ENCODE measurements at places on chromosomes 12 and 14.

DNA sequence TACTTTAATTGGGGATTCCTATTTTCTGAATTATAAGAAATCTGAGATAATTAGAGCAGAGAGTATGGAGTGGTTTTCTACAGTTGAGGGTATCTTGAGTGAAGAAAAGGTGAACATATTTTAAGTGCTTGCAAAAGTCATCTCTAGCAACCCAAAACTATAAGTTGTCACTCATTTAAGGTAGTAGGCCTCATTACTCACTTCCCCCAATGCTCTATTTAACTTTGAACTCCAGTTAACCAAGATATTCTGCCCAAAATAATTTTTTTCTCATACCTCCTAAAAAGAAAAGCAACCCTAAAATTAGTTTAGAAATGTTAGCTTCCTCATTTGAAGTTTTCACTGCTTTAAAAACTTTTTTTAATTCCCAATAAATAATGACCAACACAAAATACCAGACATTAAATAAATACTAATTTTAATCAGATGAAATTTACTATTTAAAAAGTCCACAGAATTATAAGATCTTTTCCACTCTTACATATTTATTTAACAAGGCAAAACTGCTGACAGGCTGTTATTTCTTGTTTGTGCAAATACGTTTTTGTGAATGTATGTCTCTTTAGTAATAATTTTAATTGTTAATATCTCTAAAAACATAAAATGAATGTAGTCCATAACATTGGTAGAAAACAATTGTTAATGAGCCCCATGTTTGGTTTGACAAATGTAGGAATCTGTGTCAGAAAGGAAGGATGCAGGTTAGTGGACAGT, 47.8 kb downstream of the VRK1 start:
- no peak for DNase-seq

- DNase-seq = no peak
Measured at GRCh38 chr12:26112703-26113147, 12.1 kb downstream of the BHLHE41 start.

GRCh38 chr12:69903548-69903947, 78.5 kb downstream of the MYRFL start:
- DNase-seq = no peak

- no peak for DNase-seq
Measured at GRCh38 chr14:64671591-64671990, 32.6 kb upstream of the PLEKHG3 start.

GRCh38 chr12:104623883-104624282, 167.1 kb downstream of the CHST11 start:
- DNase-seq = no peak

- no peak for DNase-seq
Measured at GRCh38 chr14:59897757-59898383, 22.1 kb upstream of the LRRC9 start.

DNA sequence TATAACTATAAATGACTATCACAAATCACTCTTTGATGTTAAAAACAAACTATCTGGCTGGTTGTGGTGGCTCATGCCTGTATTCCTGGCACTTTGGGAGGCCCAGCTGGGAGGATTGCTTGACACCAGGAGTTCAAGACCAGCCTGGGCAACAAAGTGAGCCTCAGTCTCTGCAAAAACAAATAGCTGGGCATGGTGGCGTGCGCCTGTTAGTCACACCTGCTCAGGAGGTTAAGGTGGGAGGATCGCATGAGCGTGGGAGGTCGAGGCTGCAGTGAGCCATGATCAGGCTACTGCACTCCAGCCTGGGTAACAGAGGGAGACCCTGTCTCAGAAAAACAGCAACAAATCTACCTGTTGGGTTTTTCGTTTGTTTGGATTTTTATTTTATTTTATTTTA, 5.4 kb downstream of the TXNRD1 start:
- DNase-seq = no peak

GRCh38 chr12:132270969-132271754, 58.2 kb downstream of the GALNT9 start:
- DNase-seq = no peak

- peak; percentile 96 for DNase-seq
Measured at GRCh38 chr14:22871224-22872032, at the start of gene LRP10. LRP10 (plus strand) TSS chr14:22871740; CDS start chr14:22872304, 564 bp downstream.

- no peak for DNase-seq
Measured at GRCh38 chr14:20617138-20618003, 24.1 kb downstream of the OR6S1 start.

GRCh38 chr12:114674251-114675047, 9.5 kb downstream of the TBX3 start:
- no peak for DNase-seq

GRCh38 chr14:22598896-22599244, 770 bp downstream of the ABHD4 start:
- no peak for DNase-seq

- DNase-seq = peak; percentile 81
Measured at GRCh38 chr12:127145929-127146789, 1120.8 kb upstream of the TMEM132C start.

DNA sequence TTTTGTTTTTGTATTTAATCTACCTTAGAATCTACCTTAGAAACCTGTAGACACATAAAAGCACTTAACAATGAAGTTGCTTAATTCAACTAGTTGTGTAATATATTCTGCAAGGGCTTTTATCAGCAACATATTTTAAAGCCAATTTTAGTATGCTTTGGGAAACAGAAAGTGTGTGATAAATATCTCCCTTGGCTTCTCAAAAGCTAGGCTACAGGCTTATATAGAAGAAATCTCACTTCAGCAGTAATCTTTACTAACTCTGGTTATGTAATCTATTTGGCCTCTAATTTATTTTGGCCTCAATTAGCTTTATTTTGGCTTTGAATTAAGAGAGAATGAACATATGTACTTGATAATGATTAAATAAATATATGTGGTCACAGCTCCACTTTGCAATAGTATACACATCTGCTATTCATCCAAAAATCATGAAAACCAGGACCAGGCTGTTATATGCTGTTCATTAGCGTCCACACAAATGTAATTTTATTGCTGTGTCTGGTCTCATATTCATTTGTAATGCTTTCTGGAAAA, 37.2 kb downstream of the LRP6 start:
- DNase-seq = no peak

DNA sequence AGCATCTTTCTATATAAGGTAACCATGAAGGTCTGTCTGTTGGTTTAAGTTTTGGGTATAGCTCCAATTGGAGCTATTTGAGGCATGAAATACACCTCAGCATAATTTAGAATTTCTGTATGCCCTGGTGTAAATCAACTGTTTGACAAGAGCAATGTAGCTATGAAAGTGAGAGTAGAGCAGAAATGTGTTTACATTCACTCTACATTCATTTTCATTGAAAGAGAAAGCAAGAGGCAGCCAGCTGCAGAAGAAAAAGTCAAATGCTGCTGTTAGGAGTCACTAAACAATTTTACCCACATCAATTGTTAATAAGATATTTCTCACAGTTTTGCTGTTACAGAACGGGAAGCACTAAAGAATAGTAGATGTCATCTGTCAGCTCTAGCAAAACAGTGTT, 252.5 kb downstream of the SLC6A15 start:
- no peak for DNase-seq

GRCh38 chr14:99737451-99737951, 53.4 kb downstream of the CYP46A1 start:
- DNase-seq = peak; percentile 81

DNA sequence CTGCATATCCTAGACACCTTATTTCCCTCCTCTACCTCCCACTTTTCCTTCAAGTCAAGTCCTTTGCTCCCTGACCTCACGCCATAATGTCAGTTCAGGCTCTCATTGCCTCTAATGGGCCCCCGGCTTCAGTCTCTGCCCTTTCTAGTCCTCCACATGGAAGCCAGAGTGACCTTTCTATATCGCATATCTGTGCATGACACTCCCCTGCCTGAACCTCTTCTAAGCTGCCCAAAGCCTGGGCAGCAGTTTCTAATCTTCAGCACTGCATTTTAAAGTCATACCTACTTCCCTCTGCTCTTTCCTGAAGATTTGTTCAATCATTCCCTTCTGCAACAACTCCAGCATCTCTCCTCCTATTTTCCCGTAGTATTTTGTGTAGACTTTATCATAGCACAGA, 45.5 kb downstream of the ESR2 start:
- DNase-seq = no peak
